ENCODE measurements at places on chromosomes 4 and X.

GRCh38 chr4:84965553-84966381 lies 723 bp downstream of the WDFY3 start:
- DNase-seq, result no peak

DNA sequence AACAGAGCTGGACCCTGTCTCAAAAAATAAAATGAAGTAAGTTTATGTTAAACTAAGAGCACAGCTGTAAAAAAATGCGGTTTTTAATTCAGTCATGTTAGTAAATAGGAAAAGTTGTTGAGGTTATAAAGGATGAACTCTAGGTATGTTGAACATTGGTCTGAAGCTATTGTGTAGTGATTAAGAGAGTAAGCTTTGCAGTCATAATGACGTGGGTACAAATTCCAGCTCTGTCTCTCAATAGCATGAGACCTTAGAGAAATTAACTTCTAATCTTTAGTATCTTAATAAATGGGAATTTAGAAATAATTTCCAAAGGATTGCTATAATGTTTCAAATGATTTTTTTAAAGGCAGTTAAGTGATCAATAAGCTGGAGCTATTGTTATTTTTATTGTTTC lies 2.9 kb upstream of the YTHDC1 start:
- no peak for DNase-seq

GRCh38 chr4:124866301-124866700 lies 153.8 kb upstream of the ANKRD50 start:
- DNase-seq, result no peak

GRCh38 chr4:115780835-115781234 lies 667.4 kb upstream of the NDST4 start:
- DNase-seq, result no peak

- no peak for DNase-seq
Observed at GRCh38 chrX:134246282-134246681, 9.3 kb downstream of the CCDC160 start.

DNA sequence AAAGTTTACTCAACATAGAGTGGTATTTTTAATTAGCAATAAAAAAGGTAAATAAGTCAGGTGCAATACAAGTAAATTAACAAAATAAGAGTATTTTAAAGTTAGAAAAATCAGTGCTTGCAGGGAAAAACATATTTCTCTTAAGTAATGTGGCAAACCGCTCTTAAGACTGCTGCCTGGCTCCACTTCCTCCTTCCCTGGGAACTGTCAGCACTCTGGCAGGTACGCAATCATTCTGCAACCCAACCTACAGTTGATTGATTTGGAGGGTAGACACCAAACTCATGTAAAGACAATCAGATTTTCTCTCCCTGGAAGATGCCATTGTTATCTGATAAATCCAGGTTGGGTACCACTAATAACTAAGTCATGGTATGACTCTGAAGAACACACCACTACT lies 63.9 kb downstream of the PPP3CA start:
- DNase-seq, result no peak

GRCh38 chr4:60648774-60649173 lies 551.4 kb upstream of the ADGRL3 start:
- no peak for DNase-seq

DNA sequence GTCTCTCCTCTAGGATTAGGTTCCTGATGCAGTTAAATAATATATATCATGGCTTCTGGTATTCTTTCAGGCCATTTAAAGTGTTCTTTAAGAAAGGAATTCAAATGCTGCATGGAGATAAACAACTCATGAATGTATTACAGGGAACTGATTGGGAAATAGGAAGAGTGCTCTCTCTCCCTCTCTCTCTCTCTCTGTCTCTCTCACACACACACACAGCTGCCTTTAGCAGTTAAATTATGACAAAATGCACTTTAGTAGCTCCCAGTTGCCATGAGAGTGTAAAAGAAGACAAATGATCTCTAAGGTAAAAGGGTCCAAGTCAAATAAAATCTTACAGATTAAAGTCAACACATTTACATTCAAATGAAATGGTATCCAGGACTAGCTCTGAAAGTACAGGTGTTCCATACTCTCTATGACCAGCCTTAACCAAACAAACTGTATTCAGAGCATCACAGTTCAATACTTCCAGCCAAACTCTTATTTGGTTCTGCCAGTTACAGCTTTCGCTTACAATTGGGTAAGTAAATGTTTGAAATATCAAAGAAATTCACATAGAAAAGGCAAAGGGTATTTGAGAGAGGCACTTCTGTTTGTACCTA lies 94.7 kb upstream of the CXXC4 start:
- DNase-seq, result no peak

DNA sequence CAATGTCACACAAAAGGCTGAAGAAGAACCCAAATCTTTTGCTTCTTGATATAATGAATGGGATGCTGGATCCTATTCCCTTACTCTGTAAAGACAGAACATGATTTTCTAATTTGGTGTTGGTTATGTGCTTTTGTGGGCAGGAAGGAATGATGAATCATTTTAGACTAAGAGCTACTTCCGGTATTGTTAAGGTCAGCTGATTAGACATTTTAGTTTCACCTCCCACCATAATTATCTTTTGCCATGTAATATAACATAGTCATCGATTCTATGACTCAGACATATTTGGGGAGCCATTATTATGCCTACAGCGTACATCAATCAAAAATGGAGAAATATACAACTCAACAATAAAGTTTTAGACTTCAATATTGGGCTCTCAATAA lies 265.3 kb downstream of the ZNF674 start:
- no peak for DNase-seq

All from NCI-H1694 (cell line).